Stimulated activated CD4-positive, alpha-beta T cell treated with anti-CD3 and anti-CD28 coated beads, Interleukin-4, amount 100 ng/mL, for 48 hours (primary cell): ENCODE measurements at places on chromosomes 16 and 17.

DNA sequence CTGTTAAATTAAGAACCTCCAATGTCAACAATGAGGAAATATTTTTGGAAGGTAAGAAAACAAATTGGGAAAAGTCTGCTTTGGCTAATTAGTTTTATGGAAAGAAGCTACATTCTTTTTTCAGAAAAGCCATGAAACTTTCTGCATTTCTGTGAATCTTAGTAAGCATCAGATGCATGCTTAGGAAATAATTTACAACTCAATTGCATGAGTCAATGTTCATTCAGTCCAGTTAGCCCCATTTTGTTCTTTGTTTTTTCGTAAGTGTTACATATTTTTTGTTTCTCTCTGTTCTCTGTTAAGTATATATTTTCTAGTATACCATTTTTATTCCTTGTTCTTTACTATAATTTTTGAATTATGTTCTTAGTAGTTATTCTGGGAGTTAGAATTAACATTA lies 195.2 kb upstream of the KIF2B start:
- DNase-seq: no peak

DNA sequence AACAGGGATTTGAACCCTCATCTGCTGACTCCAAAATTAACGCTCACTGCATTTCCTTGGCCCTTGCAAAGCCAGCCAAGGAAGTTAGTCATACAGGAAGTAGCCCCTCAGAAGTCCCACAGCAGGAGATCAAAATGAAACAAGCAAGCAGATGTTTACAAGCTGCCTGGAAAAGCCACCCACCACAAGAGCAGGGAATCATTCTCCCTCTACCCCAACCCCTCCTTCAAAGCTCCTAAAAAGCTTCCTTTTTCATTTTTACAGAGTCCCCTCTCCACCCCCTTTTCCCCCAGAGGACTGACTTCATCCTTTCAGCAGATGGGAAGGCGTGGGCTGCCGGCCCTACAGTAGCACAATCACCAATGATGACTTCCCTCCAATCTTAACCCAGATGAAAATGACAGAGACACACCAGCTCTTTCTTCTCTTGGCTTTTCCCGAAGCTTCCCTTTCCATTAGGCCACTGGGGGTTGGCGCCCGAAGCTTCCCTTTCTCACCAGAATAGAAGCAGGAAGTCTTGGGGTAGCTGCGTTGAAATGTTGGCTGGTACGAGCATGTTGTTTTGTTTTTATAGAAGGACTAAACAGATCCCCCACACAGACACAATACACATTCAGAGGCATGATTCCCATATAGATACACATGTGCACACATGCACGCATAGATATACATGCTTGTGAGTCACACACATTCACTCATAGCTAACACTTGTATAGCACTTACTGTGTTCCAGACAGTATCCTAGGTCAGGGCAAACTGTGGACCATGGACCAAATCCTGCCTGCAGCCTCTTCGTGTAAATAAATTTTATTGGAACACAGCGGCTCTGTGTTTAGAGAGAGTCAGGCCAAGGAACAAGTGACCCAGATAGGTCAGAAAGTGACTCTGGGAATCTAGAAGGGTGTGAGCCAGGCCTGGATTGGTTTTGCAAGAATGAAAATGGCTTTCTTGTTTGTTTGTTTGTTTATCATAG lies 17.4 kb downstream of the ITPRIPL2 start:
- no peak for DNase-seq

- DNase-seq: no peak
Observed at GRCh38 chr17:71315568-71315967, 805.3 kb upstream of the SOX9 start.

GRCh38 chr16:78894886-78895285 lies 705.7 kb downstream of the MAF start:
- DNase-seq: no peak

GRCh38 chr17:66691644-66692420 lies 143.1 kb upstream of the CACNG5 start:
- DNase-seq: no peak

GRCh38 chr16:67429799-67430503 lies 970 bp upstream of the HSD11B2 start:
- DNase-seq: no peak

DNA sequence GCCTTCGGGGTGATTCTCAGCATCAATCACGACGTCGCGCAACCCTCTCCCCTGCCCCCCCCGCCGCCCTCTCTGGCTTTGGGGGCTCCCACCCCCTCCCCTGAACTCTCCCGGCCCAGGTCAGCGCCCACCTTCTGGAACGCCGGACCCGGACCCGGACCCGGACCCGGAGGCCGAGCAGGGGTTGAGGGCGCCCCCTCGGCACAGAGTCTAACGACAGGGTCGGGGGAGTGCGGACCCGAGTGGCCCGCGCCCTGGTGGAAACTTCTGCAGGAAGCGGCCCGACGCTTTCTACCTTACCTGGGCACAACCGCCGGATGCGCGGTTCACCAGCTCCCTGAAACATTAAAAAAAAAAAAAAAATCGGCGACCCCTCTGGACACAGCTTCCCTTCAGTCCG lies 16.2 kb downstream of the SALL1 start:
- DNase-seq: no peak

GRCh38 chr17:58176200-58176599 lies 9.4 kb downstream of the OR4D2 start:
- no peak for DNase-seq

DNA sequence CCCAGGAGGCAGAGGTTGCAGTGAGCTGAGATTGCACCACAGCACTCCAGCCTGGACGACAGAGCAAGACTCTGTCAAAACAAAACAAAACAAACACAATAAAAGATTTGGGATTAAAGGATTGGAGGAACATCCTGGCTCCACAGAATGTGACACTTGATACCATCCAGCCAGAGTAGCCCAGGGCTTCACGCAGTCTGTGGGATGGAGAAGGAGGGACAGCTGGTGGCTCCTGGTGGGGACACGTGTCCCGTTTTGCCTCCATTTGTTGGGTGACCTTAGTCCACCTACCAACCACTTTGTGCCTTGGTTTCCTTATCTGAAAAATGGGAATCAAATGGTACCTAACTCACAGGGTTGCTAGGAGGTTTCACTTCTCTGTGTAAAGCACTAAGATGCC lies 12.4 kb upstream of the CYB561 start:
- no peak for DNase-seq
